Renal pelvis (tissue), 12 donors: ENCODE measurements at places on chromosomes 3 and 15. TPM values are rescaled to one million over a fixed set of nuclear protein-coding genes. Genes with fewer than 3 reads are reported as not detected.

DNA sequence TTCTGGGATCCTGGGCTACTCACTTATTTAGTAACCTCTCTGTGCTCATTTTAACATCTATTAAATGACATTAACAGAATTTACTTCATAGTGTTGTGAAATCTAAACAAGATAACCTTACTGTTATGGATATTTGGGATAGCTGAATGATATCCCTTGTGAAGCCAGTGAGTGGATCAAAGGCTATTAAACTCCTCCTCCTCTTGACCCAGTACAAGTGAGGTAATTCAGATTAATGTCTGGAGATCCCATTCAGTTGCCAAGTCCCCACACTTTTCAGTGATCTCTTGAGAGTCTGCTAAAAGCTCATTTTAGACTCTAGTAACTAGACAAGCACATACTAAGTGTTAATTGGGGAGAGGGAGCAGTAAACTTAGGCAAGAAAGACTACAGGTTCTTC is 2.5 kb upstream of the ANKRD28 start:
- DNase-seq, result no peak

- no peak for DNase-seq
Observed at GRCh38 chr15:83605111-83605945, 48.6 kb upstream of the ADAMTSL3 start.

DNA sequence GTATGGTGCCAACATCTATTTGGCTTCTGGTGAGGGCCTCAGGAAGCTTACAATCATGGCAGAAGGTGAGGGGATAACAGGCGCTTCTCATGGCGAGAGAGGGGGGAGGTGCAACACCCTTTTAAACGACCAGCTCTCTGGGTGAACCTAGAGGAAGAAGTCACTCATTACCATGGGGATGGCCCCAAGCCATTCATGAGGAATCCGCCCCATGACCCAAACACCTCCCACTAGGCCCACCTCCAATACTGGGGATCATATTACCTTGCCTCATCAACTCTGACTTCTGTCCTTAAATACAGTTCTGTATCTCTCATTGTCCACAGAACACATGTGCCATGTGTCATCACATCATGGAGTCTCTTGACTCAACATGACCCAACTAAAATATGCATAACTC is 37.5 kb upstream of the CLRN1 start:
- DNase-seq, result no peak

DNA sequence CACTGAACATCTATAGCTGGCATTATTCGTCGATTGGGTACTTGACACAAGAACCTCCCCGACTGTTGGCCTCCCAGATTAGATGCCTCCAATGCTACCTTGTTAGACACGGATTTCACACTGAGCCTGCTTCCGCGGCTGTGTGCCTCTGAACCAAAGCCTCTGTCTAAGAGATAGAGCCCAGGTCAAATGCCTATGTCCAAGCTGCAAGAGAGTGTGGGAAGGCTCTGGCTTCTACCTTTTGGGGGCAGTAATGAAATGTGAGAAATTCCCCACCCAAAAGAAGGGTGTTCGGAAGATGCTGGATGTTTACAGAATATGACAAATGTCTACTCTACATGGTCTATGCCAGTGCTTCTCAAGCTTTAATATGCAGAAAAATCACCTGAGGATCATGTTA is 2.0 kb upstream of the RPUSD2 start:
- DNase-seq, result no peak

GRCh38 chr15:64703632-64703959 is 71.8 kb downstream of the RBPMS2 start:
- DNase-seq, result no peak

DNA sequence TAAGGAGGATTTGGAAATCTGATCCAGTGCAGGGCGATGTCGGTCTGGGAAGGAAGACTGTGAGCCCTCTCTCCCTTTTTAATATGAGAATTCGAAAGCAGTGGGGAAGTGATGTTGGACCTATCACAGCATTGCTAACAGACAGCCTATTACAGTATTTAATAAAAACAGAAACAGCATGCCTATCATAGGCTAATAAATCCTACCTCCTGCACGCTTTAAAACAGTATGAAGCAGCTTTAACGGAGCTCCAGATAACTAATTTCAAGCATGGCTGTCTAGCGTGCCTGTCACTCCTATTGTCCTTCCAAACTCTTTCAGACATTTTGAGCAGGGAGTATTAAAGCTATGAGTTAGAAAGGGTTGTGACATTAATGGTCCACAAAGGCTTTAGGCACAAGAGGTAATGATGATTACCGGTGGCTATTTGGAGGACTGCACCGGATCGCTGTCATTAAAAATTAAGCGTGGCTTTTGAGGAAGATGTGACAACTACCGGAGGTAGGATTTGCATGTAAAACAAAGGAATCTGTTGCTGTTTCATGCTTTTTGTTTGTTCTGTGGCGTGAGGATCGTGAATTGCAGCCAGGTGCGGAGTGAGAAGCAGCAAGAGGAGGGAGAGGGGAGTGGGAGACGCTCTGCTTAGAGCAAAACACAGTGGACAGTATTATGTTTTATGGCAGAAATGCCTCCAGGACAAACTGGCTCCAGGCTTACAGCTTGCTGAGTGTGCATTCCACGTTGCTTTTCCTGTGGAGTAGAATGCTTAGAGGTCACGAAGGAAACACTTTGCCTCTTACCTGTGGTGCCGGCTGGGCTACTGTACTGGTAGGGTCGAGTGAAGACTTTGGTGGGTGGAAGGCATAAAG is at the start of gene KCNMB2:
Gene KCNMB2, plus strand, starts transcription at position 226 of the 869 bp plus-strand sequence.
- DNase-seq, result peak; percentile 41

- no peak for DNase-seq
Observed at GRCh38 chr3:174959556-174960065, 100.5 kb downstream of the NAALADL2 start.

DNA sequence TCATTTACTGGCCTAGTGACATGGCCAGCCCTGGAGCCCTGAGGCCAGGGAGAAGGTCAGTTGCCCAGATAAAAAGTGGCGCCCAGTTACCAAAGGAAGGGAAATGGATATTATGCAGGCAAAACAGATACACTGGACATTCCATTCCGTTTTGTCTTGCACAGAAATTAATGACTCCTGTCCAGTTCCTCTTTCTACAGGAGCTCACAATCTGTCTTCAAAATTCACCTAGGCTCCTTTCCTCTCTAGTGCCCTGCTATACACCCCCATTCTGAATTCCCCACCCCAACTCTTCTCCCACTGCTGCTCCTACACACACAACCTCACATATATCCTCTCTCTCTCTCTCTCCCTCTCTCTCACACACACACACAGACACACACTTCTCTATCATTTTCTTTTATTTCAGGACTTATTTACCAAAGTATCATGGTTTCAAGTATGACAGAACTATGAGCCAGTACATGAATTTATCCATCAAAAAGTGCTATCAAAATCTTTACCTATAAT is 229.0 kb downstream of the MAGI1 start:
- no peak for DNase-seq

DNA sequence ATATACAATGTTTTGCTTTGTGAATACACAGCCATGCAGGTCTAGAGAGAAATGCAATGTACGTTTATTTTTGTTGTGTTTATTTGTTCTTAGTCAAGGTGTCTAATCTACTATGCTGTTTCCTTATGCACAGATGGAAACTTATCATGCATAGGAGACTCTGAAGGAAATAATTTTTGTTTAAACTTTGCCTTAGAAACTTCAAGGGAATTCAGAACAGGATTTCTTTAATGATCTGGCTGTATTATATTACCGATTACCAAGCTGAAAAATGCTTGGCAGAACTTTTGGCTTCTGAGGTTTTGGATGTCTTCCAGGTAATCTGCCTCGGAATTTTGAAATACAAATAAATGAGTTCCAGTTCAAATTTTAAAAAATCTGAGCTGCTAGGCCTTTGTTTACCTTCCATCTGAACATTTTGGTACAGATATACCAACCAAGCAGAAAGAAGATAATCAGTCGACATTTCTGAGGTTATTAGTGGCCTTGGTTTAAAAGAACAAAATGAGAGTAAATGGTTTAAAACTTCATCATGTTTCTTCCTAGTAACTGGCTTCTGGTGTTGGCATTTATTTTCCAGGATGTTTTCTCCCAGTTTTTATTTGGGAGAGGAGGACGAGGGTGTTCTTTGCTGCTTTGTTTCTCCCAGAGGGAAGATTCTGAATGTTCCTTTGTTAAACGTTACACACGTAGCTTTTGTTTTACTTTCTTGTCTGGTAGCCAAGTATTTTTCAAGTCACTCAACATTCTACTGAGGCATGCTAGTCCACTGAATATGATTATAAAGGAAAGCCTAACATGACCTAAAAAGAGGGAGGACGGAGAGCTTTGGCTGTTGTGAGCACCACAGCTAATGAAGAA is 421.8 kb upstream of the TBL1XR1 start:
- no peak for DNase-seq

DNA sequence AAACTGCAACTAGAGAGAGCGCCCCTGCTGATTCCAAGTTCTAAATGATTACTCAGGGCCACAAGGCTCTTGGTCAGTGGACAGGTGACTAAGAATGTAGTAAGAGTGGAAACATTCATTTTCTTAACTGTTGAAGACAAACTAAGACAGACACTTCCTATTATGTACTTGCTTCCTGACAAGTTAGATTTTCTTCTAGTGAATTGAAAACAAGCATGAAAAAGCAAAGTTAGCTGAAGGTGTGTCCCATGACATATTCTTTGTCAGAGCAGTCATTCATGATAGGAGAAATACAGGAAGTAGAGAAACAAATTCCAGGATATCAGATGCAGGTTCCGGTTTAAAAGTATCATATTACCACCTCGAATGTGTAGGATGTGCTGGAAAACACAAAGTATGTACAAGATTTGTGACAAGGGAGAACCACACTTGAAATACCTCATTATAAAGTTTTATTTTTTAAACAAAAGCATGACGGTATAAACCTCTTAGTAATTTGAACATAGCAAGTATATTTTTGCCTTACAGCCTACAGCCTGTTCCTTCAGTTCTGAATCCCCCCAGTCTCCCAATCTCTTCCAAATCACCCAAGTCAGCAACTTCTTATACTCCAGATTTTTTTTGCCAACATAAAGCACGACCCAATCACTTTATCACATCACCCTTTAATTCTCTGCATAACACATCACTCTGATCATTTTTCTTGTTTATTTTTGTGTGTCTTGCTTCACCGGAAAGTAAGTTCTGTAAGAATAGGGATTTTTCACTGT is 6.2 kb downstream of the TSPAN3 start:
- no peak for DNase-seq

The GOLGA8K gene
- polyA plus RNA-seq, result 4.4 TPM

The FANCD2OS gene
- not detected for polyA plus RNA-seq

The CNTN4 gene
- polyA plus RNA-seq, result 30.2 TPM

The ZDHHC3 gene
- polyA plus RNA-seq, result 93.7 TPM
